ENCODE measurements at places on chromosomes 5 and 9.

GRCh38 chr9:38390851-38391250 is 1.7 kb upstream of the ALDH1B1 start:
- DNase-seq, result no peak

GRCh38 chr5:158953929-158954534 is 145.7 kb downstream of the EBF1 start:
- DNase-seq, result no peak

GRCh38 chr5:159929176-159929575 is 12.9 kb downstream of the ADRA1B start:
- no peak for DNase-seq

DNA sequence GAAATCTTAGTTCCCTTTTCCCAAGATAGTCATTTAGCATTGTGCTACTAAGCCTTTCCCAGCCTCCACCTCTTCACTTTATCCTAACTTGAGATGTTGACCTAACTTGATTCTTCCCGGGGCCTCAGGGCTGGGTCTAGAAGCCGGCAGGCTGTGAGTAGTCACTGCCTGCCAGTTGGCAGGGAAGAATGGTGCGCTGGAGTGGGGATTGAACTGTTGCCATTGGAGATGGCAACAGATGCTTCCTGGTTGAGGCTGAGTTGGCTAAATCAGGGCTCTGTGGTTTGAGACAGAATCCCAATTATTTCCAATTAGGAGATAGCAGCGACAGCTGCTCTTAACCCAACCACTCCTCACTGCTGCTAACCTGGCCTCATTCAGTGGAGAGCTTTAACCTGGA is 343.1 kb downstream of the BRINP1 start:
- DNase-seq, result no peak

- DNase-seq, result peak; percentile 39
These were observed 1.4 kb downstream of the CHD1 start for GRCh38 chr5:98927242-98927988.

DNA sequence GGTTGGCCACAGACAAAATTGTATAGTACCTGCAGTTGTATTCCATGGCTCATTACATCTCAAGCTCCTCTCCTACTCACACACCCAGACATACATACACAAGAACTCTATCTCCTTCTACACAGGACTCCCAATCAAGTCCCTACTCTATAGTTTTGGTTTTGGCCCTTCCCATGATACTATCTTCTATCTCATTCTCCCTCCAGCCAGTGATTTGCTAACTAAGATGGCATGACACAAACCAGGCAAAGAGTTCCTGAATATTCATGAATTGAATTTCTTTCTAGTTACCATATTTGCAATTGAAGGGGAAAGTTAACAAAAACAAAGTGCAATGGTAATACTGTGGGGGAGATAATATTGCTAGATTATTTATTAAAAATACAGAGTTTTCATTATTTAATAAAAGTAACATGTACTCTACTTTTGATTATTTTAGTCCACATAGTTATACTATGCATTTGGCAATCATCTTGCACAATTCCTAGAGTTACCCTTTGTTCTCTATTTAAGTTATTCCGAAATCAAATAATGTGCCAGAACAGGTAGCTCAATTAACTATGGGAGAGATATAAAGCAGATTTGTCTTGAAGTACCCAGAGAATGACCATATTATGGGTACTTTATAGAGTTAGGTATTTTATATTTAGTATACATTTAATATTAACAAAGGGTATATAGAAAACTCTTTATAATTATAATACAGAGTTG is 9.6 kb upstream of the LURAP1L start:
- DNase-seq, result no peak

- DNase-seq, result no peak
These were observed 19.3 kb downstream of the SLIT3 start for GRCh38 chr5:169281625-169282024.

DNA sequence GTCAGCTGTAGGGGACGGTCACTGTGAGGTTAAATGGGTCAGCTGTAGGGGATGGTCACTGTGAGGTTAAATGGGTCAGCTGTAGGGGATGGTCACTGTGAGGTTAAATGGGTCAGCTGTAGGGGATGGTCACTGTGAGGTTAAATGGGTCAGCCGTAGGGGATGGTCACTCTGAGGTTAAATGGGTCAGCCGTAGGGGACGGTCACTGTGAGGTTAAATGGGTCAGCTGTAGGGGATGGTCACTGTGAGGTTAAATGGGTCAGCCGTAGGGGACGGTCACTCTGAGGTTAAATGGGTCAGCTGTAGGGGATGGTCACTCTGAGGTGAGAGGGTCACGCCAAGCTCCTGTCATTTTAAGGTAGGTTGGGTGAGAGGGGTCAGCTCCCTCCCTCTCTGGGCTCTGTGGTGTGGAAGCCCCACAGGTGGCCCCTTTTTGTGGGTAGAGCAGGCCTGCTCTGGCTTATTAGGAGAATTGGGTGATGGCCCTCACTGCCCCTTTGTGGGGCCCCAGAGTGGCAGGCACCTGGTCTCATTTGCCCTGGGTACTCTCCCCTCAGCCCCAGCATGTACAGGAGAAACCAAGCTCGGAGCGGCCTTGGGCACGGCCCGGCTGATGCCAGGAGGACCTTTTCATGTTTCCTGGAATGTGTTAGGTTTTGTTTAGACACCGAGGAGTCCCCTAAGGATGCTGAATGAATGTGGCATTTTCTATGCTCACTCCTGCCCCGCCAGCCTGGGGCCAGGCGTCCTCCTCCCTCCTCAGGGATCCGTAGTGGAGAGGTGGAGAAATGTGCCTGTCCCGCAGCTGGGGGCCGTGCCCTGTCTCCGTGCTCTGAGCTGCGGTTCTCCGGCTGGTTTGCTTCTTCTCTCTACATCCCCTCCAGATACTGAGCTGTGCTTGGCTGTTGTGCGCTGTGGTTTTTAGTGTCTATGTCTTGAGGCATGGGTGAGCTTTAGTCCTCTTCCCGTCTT is 31.4 kb downstream of the AHRR start:
- no peak for DNase-seq

- DNase-seq, result no peak
These were observed 1011.8 kb upstream of the ARRDC3 start for GRCh38 chr5:92394936-92395335.
